Left hindlimb (tissue), 1 donor: ENCODE measurements at places on chromosomes 12 and 14.

DNA sequence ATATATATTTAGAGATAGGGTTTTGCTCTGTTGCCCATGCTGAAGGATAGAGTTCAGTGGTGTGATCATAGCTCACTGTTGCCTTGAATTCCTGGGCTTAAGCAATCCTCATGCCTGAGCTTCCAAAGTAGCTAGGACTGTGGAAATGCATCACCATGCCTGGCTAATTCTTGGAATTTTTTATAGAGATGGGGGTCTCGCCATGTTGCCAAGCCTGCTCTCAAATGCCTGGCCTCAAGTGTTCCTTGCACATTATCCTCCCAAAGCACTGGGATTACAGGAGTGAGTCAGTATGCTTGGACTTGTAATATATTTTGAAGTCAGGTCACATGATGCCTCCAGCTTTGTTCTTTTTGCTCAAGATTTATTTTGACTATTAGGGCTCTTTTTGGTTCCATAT lies 178.0 kb downstream of the RPAP3 start:
- no peak for DNase-seq

DNA sequence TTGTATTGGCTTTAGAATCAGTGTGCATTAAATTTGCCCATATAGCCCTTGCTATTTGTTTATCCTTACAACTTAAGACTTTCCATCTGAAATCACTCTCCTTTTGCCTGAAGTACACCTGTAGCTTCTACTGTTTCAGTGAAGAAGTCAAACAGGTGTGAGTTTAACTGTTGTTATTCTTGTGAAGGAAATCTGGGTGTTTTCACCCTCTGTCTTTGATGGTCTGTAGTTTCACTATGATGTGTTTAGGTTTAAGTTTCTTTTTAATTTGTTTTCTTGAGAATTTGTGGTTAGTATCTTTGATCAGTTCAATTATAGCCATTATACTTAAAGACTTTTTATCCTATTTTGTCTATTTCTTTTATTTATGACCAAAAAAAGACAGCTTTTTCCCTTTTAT lies 68.9 kb upstream of the BBS10 start:
- no peak for DNase-seq

DNA sequence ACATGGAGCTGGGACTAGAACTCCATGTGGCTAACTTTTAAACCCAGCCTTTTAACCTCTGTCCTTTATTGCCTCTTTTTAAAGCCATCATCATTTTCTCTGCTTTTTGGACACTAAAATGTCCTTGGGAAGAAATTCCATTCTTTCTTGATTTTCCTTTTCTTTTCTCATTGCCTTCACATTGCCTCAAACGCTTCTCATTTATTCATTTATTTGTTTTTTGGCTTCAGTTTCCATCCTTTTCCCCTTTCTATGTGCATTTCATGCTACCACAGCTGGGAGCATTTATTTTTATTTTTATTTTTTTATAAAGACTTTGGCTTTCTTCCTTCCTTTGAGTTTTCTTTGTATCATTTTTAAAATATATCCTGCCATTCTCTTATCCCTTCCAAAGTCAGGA lies 212.2 kb downstream of the DACT1 start:
- no peak for DNase-seq

DNA sequence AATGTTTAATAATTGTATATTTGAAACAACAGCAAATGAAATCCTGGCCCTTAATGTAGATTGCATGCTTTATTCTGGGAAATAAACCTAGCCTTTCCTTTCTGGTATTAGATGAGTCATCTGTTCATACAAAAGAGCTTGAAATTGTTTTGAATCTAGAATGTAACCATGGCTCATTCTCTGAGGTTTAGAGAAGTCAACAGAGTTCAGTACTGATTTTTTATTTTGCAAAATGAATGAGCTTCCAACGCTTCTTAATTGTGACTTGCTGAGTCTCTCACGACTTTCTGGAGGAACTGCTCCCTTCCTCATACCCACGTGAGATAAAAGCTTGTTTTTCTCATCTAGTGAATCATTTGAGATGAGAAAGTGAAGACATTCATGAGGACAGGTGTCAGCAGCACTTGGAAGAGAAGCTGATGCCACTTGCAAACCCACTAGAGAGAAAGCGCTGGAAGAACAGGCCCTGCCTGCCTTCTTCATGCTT lies 509.6 kb downstream of the VRK1 start:
- DNase-seq: no peak

DNA sequence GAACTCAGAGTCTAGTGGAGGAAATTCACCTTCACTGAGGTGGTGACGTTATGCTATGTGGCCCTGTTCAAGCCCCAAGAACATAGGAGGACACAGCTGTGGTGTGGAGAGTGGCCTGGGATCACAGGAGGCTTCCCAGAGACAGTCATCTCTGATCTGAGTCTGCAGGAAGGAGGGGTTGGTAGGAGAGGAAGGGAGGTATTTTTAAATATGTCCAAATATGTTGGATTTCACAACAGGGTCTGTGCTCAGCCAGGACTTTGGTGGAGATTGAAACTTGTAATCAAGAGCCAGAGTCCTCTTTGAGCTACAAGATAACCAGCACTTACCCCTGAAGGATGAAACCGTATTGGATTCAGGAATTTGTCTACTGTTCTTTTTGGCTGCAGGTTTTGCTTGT lies 26.4 kb upstream of the MED13L start:
- DNase-seq: no peak
